ENCODE measurements at places on chromosomes 12 and 14.

DNA sequence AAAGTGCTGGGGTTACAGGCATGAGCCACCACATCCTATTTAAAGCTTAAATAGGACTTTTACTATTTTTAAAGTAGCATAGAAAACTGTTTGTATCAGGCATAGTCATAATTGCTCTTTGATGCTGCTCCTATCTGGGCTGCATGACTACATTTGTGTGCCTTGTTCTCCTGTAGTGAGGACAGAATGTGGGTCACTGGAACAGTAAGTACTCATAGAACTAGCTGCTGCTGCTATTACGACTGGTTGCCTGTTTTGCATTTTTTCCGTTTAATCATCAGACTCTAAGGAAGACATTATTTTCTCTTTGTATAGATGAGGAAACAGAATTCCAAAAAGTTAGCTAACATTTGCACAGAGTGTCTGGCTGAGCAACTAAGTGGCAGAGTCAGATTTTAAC is 42.8 kb downstream of the ZC3H14 start:
- no peak for DNase-seq

DNA sequence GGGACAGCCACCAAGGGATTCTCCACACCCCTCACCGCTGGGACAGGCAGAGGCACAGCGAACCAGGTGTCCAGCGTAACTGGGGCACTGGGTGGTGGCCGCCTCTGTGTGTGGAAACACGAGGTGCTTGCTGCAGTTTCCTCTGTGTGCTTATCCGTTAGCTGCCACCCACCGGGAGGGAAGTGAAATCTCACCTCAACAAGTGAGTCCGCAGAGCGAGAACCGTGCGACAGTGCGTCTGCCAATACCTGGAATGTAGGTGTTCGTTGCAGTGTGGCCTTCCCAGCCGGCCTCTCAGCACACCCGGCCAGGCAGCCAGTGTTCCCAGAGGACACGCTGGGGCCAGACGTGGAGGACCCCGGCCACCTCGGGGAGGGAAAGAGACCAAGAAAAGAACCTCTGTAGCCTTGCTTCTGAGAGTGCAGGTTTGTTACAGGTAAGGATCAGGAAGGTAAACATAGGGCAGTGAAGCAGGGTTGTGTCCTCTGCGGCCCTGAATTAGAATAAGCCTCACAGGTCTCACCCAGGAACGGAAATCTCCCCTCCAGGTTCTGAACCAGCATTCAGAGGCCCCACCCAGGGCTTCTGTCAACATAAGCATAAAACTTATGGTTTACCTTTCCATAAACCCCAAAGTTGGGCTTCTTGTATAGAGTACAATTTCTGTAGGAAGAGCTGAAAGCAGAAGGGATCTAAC is 1.5 kb downstream of the BCL2L14 start:
- DNase-seq, result peak; percentile 62

GRCh38 chr14:80315681-80316080 is 104.4 kb upstream of the DIO2 start:
- DNase-seq, result no peak

- DNase-seq, result no peak
These were observed 154.0 kb downstream of the ITPR2 start for GRCh38 chr12:26678697-26679660.

GRCh38 chr14:67733616-67734015 is 31.9 kb downstream of the RDH12 start:
- no peak for DNase-seq

DNA sequence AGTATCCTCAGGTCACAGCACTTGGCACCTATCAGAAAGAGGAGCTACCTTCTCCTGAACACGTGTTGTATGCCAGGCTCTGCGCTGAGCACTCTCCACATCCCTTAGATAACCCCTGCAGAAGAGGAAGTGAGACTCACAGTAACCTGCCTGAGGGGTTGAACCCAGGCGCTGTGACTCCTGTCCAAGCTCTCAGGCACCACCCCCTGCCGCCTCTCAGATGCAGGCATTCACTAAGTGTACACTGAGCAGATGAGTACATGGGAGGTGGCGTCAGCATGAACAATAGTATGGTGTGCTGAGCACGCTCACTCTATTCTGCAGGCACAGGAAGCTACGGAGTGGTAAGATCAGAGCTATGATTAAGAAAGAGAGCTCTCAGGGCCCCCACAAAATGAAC is 21.0 kb upstream of the RIC8B start:
- no peak for DNase-seq

DNA sequence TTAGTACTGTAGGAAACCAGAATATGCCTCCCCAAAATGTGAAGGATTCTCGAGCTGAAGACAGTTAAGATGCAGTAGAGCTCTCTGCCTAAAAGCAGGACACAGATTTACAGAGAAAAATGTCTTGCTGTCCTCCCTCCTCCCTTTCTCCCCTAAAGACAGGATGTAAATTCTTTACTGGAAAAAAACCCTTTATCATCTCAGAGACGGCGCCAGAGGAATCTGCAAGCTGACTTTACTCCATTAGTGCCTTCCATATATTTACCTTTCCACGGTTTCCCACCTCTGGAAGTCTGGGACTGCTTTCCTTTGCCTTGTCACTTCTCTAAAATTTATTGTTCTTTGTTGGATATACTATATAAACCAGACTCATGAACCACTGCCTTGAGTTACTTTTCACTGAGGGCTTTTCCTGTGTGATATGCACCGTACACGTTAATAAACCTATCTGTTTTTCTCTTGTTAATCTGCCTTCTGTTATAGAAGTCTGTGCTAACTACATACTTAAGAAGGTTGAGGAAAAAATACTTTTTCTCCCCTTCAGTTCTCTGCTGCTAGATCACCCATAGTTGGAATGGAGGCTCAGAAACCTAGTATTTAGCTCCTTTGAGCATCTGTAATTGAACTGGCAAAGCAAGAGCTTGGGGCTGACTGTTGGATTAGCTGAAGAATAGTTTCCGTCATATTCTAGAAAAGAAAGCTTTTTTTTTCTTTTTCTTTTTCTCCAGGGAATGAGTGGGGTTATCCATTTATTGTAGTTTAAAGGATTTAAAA is 99.9 kb downstream of the RAD51B start:
- DNase-seq, result no peak

- no peak for DNase-seq
These were observed 28.2 kb upstream of the RIMBP2 start for GRCh38 chr12:130744274-130744673.

DNA sequence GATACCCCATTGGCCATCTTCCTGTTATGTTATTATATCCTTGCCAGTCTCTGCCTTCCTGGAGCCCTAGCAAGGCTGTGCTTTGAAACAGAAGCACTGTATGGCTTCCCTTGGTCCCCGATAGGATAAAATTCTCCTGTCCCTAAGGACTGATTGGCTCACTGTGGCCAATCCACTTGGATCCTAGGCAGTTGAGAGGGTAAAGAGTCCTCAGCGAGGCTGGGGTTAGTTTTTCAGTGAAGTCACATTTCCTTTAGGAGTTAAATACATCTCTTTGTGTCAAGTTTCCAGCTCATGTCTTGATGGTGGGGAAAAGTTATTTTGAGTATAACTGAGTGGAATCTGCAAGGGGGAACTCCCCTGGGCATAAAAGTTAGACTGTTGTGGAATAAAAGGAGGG is 7.3 kb downstream of the AACS start:
- no peak for DNase-seq

DNA sequence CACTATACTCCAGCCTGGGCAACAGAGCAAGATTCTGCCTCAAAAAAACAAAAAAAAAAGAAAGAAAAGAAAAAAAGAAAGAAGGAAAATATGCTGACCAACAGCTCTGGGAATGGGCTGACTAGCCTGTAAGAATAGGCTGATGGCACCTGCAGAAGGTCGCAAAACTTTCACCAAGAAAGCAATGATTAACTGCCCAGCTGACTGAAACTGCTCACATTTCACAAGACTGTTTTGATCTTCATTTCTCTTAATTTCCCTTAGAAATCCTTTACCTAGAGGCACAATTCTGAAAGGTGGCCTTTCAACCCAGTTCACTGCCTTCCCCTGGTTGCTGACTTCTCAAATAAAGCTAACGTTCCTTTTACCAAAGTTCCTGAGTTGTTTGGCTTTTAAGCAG is 12.4 kb downstream of the BEST3 start:
- DNase-seq, result no peak

GRCh38 chr14:26594148-26594547 is 3.7 kb downstream of the NOVA1 start:
- no peak for DNase-seq

DNA sequence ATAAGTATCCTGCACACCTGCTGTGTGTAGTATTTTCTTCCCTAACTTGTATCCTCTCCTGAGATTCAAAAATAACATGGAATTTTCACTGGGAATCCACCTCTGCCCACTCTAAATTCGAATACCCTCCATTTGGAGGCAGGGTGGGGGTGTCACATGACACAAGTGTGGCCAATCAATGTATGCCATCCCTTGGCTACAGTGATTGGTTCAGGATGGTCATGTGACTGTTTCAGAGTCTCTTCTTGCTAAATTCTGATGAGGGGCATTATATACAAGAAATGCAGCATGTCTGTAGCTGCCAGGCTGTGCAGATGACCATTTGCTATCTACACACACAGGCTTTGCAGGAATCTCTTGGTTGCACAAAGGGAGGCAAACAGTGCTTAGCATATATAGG is 86.8 kb upstream of the TMEM132C start:
- DNase-seq, result no peak

DNA sequence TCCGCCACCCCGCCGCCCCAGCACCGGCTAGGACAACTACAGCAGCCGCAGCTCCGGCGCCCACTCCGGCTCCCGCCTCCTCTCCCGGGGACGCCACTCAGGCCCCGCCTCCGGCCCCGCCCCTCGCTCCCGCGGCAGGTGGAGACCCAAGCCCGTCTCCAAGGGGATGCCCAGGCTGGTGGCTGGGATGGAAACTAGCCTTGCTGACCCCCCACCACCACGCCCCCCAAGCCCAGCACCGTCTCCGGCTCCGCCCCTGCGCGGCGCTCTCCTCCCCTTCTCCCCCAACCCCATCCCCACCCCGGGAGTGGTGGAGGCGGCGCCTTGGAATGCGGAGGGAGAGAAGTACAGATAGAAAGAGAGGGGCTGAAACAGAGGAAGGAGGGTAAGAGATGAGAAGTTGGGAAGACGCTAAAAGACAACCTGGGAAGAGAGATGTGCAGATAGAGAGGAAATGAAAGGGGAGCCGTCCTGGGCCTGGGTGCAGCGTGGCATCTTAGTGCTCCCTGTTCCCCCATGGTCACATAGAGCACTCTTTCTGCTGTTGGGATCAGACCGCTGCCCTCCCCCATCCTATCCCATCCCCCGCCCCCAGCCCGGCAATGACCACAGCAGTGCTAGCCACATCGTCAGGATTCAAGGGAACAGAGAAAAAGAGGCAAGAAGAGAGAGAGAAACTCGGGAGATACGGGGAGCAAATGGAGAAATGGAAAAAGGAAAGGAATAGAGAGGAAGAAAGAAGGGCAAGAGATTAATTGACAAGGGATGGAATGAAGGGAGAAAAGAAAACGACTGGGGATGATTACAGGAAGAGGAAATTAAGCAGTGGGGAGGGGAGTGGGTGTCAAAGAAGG is at the start of gene ITGA7:
ITGA7 (minus strand) TSS at position 64 of the 854 bp plus-strand sequence. CDS start 222 bp downstream, outside the sequence.
- peak; percentile 79 for DNase-seq

- no peak for DNase-seq
These were observed 442 bp downstream of the ERG28 start for GRCh38 chr14:75660238-75660629.

DNA sequence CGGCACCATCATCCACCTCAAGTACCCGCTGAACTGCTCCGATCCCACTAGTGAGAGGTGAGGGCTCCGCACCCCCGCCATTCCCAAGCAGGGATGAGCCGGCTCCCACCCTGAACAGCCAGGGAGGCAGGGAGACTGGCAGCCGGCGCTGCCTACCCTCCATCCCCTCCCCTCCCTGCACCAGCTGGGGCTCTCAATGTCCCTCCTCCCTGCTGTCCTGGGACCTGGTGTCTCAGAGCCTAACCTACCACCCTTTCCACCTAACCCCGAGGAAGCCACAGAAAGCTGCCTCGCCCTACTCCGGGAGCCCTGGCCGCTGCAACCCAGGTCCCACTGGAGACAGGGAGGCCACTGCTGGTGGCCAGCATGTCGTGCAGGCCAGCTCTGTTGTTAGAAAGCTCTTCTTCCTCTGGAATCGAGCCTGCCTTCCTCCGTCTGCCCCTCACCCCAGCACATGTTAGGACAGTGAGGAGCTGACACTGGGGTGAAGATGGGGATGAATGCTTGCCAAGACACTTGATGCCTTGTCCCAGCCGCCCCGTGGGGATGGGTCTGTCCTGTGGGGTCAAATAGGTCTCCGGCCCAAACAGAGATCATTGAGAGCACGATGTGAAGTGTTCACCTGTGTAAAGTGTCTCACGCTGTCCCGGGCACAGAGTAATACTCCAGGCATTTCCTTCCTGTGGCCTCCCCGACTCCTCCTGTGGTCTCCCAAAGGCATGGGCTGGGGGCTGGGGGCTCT is 1.1 kb downstream of the PTPN6 start:
- no peak for DNase-seq

DNA sequence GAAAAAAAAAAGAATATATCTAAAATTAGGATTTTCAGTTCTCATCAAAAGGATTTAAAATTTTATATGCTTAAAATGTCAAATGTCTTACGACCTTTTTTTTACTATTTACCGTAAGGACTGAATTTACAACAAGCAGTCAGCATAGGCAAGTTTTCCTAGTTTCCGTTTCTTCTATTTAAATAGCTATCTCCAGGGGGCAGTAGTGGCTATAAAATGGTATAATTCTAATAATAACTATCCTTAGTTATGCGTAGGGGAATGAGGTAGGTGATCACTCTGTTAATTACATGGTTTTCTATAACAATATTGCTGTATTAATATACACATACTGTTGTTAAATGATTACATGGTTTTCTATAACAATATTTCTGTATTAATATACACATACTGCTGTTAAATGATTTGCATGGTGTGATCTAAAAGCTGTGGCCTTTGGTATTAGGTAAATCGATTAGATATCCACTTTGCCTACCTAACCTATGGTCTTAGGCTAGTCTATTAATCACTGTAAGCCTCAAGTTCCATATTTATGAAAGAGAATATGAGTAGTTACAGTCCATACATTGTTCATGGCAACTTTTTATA is 217.7 kb upstream of the PDZRN4 start:
- DNase-seq, result no peak

GRCh38 chr14:70847406-70848090 is 38.2 kb upstream of the MAP3K9 start:
- no peak for DNase-seq
